ENCODE measurements at places on chromosomes 1 and 21.

GRCh38 chr1:115815694-115816093 lies 25.2 kb downstream of the NHLH2 start:
- DNase-seq, result no peak

GRCh38 chr1:37175666-37176215 lies 141.4 kb upstream of the GRIK3 start:
- DNase-seq, result no peak

- DNase-seq, result no peak
Observed at GRCh38 chr1:49651136-49651535, 372.6 kb downstream of the AGBL4 start.

DNA sequence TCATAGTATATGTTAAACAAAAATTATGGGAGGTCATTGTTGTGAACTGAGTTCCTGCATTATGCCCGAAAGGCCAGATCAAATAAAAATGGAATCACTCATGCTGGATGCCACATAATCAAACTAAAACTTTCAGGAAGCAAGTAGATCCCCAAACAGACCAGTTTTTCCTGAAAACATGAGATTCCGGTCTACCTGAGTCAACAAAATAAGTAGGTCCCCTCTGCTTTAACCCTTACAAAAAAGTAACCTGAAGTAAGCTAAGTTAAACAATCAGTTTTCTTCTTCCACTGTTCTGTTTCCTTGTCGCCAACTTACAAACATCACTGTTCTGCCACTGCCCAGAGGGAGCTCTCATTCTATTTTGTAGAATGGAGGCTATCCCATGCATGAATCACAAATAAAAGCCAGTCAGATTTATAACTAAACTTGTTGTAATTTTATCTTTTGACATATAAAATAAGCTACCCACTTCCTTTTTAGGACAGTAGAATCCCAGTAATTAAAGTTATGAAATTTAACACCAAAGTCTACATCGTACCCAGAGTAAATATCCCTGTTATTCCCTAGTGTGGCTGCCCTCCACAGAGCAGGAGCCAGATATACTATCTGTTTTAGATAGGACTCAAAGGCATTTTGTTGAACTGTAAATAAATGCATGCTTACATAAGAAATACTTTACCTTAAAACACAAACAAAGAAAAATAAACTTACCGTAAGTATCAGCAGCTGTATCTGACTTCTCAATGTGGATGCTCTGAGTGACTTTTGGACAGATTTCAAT lies 149.4 kb downstream of the TIAM1 start:
- DNase-seq, result no peak

DNA sequence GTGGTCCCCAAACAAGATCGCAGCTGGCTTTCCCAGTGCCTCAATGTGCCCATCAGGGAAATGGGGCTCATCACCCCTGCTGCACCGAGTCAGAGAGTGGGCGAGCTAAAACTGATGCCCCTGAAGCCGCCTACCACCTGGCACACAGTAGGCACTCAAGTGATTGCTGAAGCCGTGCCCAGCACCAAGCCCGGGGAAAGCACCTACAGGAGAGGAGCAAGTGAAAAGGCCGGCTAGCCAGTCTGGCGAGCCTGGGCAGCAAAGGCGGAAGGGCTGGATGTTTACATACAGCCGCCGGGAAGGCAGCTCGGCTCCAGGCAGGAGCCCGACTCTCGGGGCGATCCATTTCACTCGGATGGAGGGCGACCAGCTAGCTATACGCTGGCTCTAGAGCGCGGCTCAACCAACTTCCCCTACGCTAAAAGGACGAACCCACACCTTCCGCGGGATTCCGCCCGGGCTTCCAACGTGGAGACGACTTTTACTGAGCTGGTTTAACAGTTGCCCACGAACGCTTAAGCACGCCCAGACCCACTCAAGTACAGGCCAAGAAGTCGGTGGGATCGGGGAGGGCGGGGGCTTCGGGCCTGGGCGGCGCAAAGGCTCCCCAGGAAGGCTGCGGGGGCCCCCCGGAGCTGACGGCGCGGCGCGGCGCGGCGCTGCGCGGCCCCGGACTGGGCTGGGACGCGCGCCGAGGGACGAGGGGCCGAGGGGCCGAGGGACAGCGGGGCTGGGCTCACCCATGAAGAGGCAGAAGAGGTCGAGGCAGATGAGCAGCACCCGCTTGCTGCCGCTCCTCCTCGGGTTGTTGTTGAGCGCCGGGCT lies 1.0 kb downstream of the PLPP3 start:
- DNase-seq, result peak; percentile 74

DNA sequence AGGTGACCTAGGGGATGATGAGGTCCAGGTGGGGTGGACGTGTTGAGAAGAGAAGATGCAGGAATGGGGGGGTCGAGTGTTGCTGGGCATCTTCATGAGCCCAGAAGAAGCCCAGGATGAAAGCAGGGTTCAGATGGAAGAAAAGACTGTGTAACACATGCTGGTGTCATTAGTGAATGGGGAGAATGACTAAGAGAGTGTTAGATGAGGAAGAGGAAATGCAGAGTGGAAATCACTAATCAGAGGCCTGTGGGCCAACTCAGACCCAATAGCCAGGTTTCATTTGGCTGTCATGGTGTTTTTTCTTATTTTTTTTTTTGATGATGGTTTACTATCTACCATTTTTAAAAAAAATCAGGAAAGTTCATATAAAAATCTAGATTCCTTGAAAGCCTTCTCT lies 180.8 kb upstream of the CAMK1G start:
- no peak for DNase-seq

GRCh38 chr1:43938892-43939587 lies 5.4 kb downstream of the ARTN start:
- no peak for DNase-seq

DNA sequence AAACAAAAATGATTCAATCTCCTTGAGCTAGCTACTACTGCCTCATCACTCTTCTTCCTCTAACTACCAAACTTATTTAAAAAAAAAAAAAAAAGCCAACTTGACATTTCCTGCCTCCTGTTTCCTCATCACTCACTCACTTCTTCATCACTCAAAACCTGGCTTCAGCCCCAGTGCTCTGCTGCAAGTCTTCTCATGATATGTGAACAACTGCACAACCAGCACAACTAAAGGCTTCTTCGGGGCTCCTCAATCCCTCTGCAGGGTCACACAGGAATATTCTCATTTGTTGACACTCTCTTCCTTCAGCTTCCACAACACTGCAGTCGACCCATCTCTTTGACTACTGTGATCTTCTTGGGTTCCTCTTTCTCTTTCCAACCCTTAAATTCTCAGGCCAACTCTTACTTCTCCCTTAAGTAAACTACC lies 7.6 kb downstream of the MTF1 start:
- DNase-seq, result peak; percentile 9

- no peak for DNase-seq
Observed at GRCh38 chr1:228018125-228018398, 11.3 kb downstream of the WNT3A start.

DNA sequence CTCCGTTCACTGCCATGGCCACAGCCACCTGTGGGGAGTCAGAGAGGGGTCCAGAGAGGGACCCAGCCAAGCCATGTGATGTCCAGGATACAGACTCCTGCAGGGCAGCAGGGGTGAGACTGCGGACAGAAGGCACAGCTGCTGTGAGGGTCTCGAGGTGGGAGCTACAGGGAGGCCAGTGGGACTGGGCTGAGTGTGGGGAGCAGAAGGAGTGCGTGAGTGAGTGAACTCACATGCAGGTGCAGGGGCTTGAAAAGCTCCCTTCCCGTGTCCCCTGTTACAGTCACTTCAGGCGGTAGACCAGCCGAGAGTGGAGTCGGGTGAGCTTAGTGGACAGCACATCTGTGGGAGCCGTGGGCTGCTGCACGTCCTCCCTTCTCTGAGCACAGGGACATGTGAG lies 42.4 kb downstream of the S100B start:
- DNase-seq, result no peak

- DNase-seq, result no peak
Observed at GRCh38 chr1:34354367-34354766, 177.7 kb downstream of the C1orf94 start.

DNA sequence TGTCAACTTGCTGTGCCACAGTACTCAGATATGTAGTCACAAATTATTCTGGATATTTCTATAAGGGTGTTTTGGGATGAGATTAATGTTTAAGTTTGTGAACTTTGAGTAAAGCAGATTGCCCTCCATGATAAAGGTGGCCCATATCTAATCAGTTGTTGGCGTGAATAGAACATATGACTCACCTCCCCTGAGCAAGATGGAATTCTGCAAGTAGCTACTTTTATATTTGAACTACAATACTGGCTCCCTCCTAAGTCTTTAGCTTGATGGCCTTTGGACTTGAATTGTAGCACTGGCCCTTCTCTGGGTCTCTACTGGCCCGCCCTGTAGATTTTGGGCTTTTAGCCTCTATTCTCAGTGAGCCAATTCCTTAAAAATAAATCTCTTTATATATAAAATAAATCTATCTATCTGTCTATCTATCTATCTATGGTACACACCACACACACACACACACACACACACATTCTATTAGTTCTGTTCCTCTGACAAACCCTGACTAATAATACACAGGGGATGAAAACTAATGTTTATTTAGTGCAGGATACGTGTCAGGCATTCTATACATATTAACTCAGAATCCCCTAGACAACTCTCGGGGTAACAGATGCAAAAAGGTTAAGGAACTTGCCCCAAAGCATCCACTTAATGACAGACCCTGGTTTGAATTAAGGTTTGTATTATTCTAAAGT lies 37.9 kb upstream of the PDC start:
- peak; percentile 48 for DNase-seq

GRCh38 chr1:244021427-244021826 lies 29.7 kb upstream of the ZBTB18 start:
- no peak for DNase-seq

DNA sequence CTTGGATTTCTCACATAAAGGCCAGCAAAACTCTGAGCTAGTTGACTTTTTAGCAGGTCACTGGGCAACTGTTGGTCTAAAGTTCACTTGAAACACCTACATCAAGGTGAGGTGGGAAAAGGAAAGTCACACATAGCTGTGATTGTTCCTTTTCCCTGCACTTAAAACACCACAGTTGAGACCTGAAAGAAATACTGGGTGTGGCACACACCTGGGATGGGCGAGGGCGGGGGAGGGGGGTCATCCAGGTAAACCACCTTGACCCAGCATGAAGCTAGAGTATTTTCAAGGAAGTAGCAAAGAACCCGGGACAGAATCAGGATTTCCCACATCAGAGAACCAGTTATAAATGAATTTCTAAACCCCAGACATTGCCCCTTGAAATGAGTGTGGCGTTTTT lies 26.4 kb downstream of the ZNF697 start:
- no peak for DNase-seq

- DNase-seq, result no peak
Observed at GRCh38 chr21:42174173-42174572, 44.8 kb upstream of the ABCG1 start.
